ENCODE measurements at places on chromosomes 13 and 19.

DNA sequence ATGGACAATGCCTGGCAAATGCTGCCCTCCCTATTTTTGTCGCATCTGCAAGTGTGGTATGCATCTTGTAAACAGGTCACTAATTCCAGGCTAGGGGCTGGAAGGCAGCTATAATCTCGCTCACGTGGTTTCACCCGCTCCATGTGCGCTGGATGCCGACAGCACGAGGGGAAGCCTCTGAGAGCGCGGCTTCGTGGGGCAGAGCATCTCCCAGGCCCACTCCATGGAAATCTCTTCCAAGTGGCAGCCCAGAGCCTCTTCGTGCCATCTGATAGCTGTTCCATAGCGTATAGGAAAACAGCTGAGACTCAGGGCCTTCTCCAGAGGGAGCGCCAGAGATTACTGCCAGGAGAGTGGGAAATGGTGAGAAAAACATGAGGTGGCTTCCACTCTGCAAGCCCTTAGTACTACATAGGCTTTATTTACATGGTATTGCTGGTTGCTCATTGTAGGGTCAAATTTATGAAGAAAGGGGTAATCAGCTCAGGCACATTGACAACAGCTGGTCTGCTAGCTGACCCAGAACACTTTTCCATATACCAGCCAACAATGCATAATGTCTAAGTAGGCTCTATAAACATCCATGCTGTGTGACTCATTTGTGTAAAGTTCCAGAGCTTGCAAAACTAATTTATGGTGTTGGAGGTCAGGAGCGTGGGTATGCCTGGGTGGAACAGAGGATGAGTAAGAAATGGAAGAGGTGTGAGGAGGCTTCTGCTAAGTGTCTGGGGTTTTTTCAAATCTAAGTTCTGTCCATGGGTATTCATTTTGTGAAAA, 165.2 kb downstream of the SHISA2 start:
- peak; percentile 36 for DNase-seq

- no peak for DNase-seq
Measured at GRCh38 chr13:49071341-49071937, 95.7 kb downstream of the FNDC3A start.

DNA sequence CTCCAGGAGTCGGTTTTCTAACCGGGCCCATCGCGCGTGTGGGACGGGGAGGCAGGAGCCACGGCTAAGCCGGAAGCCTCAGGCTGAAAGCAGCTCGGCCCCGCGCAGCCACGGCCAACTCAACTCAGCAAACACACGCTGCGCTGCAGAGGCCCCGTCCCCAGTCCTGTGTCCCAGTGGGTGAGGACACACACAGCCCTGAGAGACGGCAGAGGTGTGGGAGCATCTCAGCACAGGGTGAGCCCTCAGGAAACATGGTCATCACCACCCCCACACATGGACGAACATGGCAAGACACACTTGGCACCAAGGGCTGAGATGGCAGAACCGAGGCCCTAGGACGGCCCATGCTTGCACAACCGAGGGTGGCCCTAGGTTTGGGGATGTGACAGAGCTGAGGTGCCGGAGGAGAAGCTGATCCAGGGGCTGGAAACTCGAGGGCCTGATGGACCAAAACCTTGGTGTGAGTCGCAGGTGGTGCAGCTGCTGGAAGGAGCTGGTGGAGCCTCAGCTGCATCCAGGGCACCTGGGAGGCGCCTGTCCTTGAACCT, 29.0 kb upstream of the C13orf46 start:
- no peak for DNase-seq

DNA sequence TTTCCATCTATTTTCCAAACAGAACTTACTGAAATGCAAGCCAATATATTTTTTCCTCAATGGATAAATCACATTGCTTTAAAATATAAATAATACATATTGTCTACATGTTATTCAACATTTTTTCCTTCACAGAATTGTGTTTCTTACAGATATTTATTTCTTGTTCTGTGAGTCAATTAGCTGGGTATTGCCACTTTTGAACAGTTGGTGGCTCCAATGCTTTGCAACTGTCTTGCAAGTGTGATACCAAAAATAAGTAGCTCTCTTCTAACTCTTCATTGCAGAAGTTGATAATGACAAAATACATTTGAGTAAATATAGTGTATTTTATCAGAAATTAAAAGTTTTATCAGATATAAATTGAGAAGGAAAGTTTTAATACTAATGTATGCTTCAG, 17.1 kb upstream of the GPC5 start:
- DNase-seq: no peak

DNA sequence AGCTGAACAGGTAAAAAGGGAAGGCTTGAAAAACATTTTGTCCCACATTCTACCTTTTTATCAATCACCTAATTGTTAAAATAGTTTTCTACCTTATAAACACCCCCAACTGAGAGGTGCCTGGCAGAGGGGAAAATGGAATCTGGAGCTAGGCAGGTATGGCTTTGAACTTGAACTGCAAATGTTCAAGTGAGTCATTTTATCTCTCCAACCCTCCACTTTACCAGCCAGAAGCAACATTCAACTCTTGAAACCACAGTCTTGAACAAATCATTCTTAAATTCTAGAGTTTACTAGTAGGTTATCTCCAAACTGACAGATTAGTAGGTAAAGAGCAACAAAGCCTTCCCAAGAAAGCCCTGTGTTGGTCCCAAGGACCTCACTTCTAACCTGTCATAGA, 116.9 kb downstream of the ABCC4 start:
- DNase-seq: no peak

- DNase-seq: no peak
Measured at GRCh38 chr13:111152844-111153243, 37.7 kb downstream of the ARHGEF7 start.

GRCh38 chr13:94921181-94921580, 208.8 kb upstream of the SOX21 start:
- DNase-seq: no peak

DNA sequence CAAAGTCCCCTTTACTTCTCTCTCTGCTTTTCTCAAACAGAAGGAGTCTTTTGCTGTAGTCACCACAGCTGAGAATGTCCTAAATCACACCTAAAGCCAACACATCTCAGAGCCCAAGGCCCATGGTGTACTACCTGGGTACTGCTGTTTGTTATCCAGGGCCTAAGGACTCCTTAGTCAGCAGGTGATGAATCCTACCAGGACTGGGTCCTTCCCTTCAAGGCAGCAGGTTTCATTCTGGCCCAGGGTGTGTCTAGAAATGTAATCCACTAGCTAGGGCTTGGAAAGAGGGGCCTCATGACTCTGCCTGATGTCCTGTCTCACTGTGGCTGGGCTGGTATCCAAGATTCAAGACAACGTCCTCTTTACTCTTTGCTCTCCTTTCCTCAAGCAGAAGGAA, 36.2 kb upstream of the ENOX1 start:
- DNase-seq: no peak

DNA sequence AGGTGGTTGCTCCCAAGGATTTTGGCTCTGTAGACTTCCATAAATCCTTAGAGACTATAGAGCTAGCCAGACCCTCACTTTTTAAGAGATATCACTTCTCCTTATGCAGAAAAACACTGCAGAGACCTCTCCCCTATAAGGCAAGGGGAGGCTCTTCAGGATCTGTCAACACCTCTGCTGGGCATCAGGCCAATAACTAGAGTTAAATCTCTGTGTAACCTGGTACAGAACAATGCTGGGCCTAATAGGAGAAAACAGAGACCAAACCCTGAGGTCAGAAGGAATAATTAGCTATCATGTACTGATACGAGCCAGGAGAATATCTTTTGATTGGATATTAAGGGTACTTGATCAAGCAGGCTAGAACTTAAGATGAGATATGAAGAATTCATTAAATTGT, 358.5 kb downstream of the TBC1D4 start:
- no peak for DNase-seq

- DNase-seq: peak; percentile 86
Measured at GRCh38 chr13:31045286-31046081, 113.0 kb downstream of the TEX26 start.

DNA sequence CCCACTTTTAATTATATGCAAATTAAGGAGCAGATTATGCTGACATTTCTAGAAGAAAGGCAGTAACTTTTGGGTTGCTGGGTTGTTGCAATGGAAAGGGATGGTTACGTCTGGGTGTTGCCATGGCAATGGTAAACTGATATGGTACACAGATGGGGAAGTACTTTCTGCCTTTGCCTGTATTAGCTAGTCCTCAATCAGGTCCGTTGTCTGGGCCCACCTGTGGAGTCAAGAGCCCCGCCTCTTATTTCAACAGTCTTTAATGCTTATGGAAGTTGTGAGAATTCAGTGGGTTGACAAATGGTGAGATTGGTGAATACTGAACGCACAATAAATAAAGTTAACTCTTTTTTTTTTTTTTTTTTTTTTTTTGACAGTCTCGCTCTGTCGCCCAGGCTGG, 30.6 kb upstream of the DPP9 start:
- DNase-seq: no peak

- DNase-seq: peak; percentile 55
Measured at GRCh38 chr19:55647732-55648584, at the start of gene CCDC106. Gene CCDC106, plus strand, starts transcription at chr19:55648212. Its CDS starts 835 bp downstream, at chr19:55649047.

GRCh38 chr13:112934078-112934477, 34.9 kb upstream of the MCF2L start:
- no peak for DNase-seq

DNA sequence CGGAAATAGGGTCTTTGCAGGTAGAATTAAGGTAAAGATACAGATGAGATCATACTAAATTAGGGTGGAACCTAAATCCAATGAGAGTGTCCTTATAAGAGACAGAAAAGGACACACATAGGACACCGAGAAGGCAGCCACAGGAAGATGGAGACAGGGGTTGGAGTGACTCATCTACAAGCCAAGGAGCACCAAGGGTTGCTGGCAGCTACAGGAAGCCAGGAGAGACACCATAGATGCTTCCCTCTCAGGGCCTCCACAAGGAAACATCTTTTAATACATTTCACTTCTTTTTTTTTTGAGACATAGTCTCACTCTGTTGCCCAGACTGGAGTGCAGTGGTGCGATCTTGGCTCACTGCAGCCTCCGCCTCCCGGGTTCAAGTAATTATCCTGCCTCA, 10.1 kb downstream of the TMEM143 start:
- no peak for DNase-seq

GRCh38 chr19:29088761-29089160, 124.2 kb downstream of the UQCRFS1 start:
- no peak for DNase-seq

GRCh38 chr13:106156468-106156867, 379.0 kb downstream of the EFNB2 start:
- DNase-seq: no peak

DNA sequence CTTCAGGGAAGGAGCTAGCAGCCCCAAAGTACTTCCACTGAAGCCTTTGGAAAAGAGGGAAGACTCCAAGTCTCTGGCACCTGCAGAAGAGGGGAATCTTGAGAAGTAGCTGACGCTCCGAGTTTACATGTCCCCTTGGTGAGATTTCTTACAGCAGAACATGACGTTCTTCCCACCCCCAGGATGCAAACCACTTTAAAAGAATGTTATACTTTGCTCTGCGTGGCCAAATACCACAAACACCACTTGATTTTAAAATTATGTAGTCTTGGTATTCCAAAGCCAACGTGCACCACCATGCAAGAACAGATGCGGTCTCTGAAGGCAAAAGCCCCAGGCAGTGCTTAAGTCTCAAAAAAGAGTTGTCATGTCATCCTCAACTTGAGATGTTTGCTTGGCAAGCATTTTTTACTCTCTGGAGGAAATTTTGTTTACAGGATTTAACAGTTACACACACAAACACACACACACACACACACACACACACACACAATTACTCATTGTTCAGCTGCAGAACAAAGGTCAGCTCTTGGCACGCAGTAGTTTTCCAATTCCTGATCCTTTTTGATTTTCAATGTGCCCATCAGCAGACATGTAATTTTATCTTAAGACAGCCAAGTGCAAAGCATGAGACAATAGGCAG, 106.1 kb downstream of the RGCC start:
- DNase-seq: no peak

- no peak for DNase-seq
Measured at GRCh38 chr13:113855931-113856715, 7.8 kb downstream of the GAS6 start.

- DNase-seq: no peak
Measured at GRCh38 chr19:51691074-51691583, 2.0 kb upstream of the SPACA6 start.

DNA sequence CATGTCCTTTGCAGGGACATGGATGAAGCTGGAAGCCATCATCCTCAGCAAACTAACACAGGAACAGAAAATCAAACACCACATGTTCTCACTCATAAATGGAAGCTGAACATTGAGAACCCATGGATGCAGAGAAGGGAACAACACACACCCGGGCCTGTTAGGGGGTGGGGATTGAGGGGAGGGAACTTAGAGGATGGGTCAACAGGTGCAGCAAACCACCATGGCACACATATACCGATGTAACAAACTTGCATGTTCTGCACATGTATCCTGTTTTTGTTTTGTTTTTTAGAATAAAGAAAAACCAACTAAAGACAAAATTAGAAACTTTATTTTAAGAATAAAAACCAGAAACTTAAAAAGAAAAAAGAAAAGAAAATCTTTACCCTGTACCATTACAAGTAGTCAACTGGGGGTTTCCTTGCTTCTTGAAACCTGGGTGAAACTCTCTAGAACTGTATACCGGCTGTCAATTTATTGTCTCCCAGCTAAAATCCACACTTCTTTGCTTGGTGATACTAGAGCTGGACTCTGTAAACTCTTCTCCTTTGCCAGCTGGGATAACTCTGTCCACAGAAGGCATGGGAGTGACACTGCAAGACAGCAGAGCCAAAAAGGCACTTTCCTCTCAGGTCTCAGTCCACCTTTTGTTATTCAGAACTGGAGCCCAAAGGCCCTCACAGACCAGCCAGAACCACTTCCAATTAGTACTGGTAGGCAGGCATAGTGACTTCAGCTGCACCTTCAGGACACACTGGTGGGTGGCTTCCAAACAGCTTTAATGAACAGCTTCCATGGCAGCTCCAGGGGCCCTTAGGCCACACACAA, 9.0 kb downstream of the MICU2 start:
- DNase-seq: no peak

DNA sequence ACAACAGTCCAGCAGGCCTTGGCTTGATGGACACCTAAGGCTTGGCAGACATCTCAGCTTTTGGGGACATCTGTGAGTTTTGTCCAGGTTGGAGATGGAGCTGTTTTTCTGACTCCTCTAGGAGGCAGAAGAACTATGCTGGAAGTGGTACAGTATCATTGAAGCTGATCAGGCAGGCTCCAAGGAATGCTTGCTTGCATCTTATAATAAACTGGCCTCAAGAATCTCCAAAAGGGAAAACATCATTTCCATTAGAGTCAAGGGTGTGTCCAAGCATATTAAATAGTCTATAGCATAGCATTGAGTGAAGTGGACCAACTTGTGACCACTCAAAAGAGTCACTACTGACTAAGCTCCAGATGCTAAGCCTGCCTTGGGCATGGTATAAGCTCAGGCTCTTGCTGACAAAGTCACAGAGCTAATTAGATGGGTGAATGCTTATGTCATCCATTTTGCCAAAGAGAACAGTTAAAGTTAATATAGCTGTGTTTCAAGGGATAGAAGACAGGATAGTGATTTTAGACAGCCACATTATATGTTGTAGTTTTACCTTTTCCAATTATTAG, 216.0 kb downstream of the DNAJC15 start:
- no peak for DNase-seq

GRCh38 chr13:110509971-110510786, 51.3 kb downstream of the RAB20 start:
- DNase-seq: no peak
